ENCODE measurements at places on chromosomes 5 and 9.
A peak's percentile ranks its signal among the peaks of the same experiment; 100 is the strongest.

DNA sequence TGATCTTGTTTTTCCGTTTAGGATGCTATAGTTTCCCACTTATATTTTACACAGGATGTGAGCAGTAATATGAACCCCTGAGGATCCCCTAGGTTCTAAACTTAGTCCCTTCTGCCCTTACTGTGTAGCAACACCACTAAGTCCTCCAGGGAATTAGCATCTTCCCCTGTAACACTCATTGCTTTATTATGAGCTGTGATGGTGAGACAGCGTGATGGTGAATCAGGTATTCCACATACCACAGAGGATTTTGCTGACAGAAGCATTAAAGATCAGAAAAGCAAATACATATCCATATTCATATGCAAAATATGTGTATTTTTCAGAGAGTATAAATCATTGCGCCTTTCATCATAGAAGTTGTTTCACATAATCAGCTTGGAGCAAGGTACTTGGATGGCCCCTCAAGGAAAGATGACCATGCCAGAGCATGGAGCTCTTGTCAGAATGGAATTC lies 317.0 kb downstream of the ICE1 start:
- no peak for DNase-seq

- no peak for DNase-seq
These were observed 43.6 kb downstream of the TSPAN17 start for GRCh38 chr5:176690911-176691310.

- DNase-seq, result no peak
These were observed 55.2 kb upstream of the DAPK1 start for GRCh38 chr9:87442451-87442850.

GRCh38 chr9:111276431-111277128 lies 53.4 kb downstream of the OR2K2 start:
- DNase-seq, result no peak

DNA sequence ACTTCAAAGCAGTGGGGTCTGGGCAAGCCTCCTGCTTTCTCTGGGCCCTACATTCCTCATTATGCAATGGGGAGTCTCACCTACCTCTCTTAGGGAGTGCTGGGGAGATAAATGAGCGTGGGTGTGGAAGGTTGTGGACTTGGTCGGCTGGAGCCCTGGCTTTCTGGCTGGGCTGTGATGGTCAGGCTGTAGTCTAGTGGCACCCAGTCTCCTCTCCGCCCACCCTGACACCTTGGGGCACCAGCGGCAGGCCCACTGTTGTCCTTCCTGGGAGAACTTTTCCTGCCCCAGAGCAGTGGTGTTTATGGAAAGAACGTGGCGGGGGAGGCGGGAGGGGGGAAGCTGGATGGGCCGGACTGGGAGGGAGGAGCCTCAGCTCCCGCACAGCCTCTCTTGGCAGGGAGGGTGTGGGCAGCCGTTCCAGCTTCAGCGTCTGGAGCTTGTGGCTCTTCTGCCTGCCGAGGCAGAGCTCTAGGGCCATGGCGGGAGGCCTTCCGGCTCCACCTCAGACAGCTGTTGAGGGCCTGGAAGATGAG lies 4.1 kb downstream of the PTGS1 start:
- DNase-seq, result no peak

- DNase-seq, result no peak
These were observed 103.2 kb upstream of the VCAN start for GRCh38 chr5:83368319-83368718.

- peak; percentile 90 for DNase-seq
These were observed 59.4 kb upstream of the GNA14 start for GRCh38 chr9:77707383-77708063.

DNA sequence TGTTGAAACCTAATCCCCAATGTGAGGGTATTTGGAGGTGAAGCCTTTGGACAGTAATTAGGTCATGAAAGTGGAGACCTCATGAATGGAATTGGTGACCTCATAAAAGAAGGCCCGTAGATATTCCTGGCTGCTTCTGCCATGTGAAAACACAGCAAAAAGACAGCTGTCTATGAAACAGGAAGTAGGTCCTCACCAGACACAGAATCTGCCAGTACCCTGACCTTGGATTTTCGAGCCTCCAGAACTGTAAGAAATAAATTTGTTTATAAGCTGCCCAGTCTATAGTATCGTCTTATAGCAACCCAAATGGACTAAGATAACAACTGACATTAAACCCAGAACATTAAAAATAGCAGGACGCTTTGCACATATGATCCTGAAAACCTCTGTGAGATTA lies 371.1 kb downstream of the SPOCK1 start:
- DNase-seq, result no peak

DNA sequence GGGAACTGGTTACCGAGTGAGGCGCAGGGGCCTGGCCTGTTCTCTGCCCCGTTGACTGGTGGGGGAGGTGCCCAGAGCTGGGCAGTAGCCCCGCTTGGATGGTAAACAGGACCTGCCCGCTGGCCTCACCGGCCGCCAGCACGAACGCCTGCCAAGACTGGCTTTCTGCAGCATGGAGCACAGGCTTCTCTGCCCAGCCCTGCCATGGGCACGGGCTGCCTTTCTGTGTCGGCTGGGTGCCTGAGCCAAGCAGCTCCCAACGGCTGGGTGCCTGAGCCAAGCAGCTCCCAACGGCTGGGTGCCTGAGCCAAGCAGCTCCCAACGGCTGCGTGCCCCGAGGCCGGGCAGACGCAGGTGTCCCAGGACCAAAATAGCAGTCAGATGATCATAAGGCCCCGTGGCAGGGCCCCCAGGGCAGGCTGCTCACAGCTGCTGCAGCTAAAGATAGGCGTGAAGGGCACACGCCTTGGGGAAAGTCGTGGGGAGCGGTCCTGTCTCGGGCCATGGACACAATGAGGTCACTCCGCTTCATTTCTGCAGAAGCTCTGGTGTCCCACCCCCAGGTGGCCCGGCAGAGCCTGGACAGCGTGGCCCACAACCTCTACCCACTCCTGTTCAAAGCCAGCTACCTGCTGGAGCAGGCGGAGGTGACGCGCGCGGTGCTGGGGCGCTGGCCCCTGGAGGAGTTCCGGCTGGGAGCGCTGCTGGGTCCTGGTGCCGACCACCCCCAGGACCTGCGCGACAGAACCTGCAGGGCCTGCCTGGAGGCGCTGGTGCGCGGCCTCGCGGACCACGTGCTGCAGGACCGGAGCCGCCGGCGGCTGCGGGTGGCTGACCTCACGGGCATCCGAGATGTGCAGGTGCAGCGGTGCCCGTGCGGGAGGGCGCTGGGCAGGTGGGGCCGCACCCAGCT lies at the start of gene LRRC14B:
TSS of gene LRRC14B (plus strand) at position 460 of the 913 bp plus-strand sequence. CDS start at position 504, 44 bp downstream.
- no peak for DNase-seq

DNA sequence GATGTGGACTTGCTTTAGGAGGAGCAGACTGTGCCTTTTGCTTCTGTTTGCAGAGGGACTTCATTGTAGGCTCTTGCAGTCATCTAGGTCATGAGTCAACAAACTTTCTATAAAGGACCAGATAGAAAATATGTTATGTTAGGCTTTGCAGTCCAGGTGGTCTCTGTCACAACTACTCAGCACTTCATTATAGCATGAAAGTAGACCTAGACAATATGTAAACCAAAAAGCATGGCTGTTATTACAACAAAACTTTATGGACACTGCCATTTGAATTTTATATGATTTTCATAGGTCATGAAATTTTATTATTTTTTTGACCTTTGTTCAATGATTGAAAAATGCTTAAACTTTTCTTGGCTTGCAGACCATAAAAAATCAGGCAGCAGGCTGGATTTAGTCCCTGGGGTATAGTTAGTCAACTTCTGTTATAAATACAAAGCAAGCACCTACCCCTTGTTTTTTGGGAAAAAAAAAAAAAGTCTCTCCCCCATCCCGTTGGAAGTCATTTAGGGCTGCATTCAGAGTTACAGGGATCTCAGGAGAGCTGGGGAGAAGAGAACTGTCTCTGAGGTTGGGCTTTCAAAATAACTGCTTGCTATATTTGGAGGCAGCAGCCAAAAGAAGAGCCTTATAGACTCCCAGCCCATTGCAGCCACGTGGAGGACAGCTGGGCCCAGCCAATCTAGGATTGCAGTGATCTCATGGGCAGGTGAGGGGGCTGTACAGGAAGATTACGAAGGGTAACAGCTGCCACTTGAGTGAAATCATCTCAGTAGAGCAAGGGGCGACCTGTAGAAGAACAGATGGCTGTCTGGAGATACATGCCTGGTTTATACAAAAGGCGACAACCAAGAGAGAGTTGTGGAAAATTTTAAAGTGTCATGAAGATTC lies 136.6 kb upstream of the TNC start:
- DNase-seq, result no peak

DNA sequence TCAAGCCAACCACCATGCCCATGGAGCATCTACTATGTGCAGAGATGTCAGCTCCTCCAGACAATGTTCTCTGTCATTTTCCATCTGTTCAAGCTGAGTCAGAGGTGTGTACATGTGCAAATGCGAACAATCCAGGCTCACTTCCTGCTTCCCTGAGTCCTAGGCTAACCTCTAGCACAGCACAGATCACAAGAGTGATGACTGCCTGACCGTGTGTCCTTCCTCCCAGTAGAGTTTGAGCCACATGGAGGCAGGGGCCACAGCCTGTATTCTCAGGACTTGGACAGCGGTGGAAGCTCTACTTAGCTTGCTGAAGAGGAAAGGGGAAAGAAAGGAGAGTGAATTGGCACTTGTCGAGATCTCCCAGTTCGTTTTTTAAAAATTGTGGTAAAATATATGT lies 87.2 kb downstream of the KCNIP1 start:
- no peak for DNase-seq

DNA sequence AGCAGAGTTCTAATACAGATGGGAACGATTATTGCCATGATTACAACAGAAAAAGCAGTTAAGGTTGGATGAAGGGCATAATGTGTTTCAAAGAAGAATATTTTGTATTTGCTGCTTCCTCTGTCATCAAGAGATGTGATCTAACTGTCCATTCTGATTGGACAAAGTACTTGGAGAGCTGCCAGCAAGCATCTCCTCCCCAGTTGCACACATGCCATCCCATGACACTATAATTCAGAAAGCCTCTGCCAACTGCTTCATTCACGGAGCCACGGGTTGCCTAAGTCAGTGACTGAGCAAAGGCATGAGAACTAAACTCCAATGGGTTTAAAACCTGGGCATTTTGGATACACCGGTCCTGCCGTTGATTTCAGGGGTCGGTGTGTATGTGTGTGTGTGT lies 253.8 kb downstream of the CRB2 start:
- no peak for DNase-seq

DNA sequence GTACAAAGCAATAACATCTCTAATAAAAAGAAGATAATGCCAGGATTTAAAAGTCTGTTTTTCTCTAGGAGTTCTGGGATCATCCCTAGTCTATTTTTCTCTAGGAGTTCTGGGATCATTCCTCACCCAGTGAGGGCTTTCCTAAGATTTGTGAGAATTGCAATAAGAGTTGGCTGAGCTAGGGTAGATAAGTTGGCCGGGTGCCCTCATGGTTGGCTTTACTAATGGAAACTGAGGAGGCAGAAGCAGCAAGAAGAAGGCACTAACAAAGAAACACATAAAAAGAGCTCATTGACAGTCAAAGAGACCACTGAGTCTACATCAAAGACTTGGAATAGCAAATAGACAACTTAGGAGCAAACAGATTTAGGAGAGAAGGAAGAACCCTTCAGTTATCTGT lies 4.2 kb downstream of the SLC1A3 start:
- DNase-seq, result no peak

GRCh38 chr9:20729523-20729922 lies 45.5 kb downstream of the FOCAD start:
- DNase-seq, result no peak

GRCh38 chr9:115103746-115104477 lies 14.0 kb downstream of the TNC start:
- DNase-seq, result no peak

GRCh38 chr5:122035913-122036312 lies 42.1 kb downstream of the LOX start:
- no peak for DNase-seq

GRCh38 chr9:120308495-120308894 lies 271.5 kb downstream of the CDK5RAP2 start:
- DNase-seq, result no peak

DNA sequence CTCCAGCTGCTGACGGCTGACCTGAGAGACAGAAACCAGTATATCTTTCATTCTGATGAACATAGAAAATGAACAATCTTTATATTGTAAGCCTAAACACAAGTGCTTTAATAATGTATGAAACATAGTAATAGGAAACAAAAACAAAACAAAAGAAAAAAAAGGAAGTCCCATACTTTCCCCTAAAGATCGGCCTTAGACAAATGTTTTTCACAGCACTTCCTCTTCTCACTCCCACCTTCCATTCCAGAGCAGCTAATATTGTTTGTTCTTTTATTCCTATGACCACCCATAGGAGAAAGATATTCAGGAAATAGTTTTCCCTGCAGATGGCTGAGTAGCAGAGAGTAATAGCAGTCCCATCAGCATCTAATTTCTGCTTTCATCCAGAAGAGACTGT lies 194.4 kb upstream of the SLC27A6 start:
- no peak for DNase-seq

GRCh38 chr9:89975024-89975423 lies 370.2 kb downstream of the GADD45G start:
- no peak for DNase-seq

- DNase-seq, result no peak
These were observed 160.7 kb upstream of the TRPC7 start for GRCh38 chr5:136526021-136526420.

DNA sequence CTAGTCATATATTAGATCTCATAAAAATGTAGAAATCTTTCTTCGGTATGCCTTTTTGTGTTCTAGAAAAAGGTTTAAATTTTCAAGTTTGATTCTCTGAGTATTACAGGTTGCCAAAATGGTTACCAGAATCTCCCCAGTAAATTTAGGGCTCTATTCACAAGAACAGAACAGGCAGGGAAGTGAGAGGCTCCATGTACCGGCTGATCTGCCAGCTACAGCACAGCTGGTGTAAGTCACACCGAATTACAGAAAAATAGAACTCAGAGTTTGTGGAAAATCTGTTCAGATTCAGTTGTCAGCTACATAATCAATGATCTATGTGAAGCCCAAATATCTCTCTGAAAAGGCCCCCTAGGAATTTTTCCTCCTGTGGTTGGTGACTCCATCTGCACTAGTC lies 10.5 kb downstream of the FAM81B start:
- no peak for DNase-seq

GRCh38 chr5:41874512-41875060 lies 4.4 kb upstream of the OXCT1 start:
- no peak for DNase-seq

DNA sequence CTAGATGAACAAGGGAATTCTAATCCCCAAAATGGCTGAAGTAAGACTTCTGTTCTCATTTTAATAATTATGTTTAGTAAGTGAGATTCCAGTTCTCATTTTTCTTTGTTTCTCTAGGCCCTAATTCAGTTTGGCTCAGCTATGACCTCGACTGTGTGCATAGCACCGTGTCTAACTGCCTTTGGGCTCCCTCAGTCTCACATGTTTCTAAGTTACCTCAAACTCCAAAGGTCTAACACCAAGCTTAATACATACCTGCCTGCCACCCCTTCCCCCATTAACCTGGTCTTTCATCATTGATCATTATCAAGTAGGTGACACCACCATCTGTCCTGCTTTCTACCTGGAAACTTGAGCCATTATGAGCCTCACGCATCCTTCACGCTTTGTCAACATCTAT lies 273.2 kb downstream of the SAXO1 start:
- no peak for DNase-seq

DNA sequence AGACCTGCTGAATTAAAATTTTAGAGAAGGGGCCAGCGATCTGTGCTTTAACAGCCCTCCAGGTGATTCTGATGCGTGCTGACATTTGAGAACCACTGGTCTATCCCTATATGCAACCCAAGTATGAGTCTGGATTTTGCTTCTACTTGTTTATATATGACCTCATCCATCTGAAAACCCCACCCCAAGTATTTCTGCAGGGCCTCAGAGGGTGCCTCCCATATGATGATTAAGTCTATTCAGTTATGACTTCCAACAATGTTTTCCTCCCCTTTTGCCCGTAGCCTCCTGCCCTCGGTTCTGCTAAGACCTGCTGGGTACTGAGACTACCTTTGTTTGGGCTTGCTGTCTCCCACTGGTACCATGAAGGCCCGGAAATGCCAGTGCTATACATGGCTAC lies 376.0 kb upstream of the SMARCA2 start:
- DNase-seq, result no peak
